ENCODE measurements at places on chromosomes 4 and X.
A peak's percentile ranks its signal among the peaks of the same experiment; 100 is the strongest.

- no peak for DNase-seq
These were observed 8.1 kb downstream of the TMEM131L start for GRCh38 chr4:153474251-153474650.

DNA sequence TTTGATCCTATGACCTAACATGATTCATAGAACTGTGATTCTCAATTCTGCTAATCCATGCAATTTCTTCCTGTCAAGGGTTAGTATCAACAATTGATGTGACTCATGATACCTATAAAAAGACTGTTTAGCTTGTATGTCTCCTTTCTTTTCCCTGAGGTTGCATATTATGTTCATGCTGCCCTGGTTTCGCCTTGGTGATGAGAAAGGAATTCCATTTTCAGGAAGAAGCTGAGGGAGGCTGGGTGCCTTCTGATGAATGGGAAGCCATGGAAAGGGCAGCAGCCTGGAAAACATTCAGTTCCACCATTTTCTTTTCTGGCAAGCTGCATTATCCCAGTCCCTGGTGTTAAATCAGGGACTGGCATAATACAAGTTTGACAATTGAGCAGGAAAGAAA lies 976.5 kb downstream of the RPA4 start:
- no peak for DNase-seq

GRCh38 chrX:134173541-134174272 lies 63.3 kb upstream of the CCDC160 start:
- DNase-seq = no peak

- no peak for DNase-seq
These were observed 525.7 kb downstream of the PPARGC1A start for GRCh38 chr4:23364167-23364566.

GRCh38 chrX:38336538-38337240 lies 9.4 kb upstream of the RPGR start:
- DNase-seq = no peak

DNA sequence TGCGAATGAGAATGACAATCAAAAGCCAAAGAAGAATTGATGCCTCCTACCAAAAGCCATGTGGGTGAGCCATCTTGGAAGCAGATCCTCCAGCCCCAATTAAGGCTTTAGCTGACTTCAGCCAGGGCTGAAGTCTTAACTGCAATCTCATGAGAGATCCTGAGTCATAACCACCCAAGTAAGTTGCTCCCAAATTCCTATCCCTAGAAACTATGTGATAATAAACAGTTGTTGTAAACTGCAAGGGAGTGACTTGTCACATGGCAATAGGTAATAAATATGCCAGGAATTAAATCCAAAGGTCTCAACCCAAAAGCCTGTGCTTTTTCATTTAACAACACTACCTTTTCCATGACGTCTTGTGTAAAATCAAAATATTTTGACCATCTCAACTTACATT lies 154.2 kb upstream of the TBL1X start:
- no peak for DNase-seq

- no peak for DNase-seq
These were observed 28.9 kb upstream of the GPC4 start for GRCh38 chrX:133444196-133444595.

DNA sequence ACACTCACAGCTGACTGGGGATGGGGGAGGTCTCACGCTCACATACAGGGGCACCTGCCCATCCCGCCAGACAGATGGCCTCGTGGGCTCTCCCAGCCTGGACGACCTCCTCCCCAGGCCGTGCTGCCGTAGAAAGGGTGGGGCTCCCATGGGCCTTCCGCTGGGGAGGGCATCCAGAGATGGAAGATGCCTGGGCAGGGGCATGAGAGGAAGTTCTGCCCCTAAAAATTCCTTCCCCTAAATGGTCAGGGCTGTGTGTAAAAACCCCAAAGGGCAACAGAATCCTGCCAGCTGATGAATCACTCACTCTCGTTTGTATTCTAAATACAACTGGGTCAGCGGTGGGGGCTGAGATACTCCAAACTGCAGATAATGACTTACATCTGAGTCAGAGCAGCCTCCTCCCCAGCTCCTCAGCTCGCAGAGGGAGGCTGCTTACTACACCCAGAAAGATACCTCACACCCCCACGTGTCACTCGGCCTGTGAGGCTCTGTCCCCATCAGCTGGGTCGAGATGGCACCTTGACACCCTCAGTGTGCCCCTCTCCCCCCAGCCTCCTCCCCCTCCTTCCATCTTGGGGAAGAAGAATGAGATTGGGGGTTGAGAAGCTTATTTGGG lies 10.1 kb downstream of the WDR1 start:
- DNase-seq = peak; percentile 78

DNA sequence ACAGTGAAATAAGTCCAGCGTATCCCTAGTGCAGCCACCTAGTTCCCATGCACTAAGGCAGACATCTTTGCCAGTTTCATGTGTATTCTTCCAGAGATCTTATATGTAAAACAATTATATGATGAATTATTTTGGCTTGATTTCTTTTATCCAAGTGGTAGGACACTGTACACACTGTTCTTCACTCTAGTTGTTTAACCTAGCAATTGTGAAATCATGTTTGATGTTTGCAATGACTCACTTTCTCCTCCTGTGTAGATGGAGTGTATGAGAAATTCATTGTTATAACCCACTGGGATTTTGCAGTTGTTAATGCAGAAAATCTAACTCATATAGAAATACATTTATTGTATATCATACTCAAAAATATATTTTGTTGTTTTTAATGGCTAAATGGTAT lies 17.5 kb upstream of the TBC1D1 start:
- no peak for DNase-seq

DNA sequence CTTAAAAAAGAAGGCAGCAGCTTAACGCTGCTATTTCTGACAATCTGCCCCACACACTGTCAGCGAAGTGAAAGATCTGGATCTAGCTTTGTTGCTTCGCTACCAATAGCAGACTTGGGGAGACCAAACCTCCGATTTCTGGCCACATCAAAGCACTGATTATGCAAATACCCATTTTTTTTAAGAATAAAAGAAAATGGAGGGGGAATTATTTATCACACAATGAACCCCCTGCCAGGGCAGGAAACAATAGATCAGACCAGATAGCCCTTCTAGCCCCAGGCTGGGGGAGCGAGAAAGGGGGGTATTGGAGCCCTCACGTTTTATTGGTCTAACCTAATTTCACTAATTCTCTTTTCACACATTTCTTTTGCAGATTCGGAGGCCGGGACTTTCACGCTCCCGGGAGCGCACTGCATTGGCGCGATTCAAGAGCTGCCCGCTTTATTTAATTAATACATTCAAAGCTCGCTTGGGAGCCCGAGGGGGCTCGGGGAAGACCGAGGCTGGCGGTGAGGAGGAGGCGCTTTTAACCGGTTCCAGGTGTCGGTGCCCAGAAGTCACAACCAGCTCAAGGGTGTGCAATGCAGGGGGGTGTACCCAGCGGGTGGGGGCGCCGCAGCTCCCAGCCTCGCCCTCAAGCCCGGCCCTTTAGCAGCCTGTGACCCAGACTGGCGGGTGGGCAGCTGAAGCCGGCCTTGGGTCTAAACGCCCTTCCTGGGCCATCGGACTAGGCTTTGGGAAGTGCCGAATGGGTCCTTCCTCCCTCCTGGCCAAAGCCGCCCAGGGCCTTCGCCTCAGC lies 5.5 kb downstream of the NEUROG2 start:
- DNase-seq = no peak

DNA sequence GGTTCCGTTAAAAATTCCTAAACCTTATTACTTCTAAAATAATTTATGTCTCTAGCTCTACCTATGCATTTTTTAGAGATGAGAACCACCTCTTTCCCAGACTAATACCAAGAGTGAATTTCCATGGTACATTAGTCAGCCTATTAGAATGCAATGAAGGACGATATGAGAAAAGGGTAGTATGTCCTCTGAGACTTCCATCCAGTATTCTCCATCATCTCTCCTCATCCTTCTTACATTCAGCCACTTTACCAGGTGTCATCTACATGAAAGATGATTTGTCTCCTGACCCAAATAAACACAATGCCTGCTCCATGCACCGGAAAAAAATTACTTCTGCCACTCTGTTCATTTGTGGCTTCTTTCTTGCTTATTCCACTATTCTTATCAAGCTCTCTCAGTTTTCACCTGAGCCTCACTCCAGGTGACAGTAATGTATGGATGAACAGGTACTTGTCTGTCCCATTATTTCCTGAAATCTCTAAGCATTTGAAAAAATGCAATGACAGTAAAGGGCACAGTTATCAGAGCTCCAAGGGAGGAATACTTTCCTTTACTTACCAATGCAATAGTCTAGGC lies 97.9 kb downstream of the MAB21L2 start:
- DNase-seq = no peak

DNA sequence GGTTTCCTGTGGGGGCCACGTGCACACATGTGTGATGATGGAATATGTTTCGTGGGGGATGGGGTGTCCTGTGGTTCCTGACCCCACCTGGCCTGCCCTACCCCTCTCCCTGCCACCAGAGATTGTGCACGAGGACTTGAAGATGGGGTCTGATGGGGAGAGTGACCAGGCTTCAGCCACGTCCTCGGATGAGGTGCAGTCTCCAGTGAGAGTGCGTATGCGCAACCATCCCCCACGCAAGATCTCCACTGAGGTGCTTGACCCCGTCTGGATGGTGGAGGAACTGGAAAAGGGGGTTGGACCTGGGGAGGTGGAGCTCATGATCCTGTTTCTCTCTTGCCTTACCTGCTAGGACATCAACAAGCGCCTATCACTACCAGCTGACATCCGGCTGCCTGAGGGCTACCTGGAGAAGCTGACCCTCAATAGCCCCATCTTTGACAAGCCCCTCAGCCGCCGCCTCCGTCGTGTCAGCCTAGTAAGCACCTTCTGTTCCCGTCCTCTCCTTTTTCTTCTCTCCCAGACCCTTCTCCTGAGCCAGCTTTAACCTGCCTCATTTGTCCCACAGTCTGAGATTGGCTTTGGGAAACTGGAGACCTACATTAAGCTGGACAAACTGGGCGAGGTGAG lies 5.9 kb downstream of the CDK16 start:
- DNase-seq = no peak

DNA sequence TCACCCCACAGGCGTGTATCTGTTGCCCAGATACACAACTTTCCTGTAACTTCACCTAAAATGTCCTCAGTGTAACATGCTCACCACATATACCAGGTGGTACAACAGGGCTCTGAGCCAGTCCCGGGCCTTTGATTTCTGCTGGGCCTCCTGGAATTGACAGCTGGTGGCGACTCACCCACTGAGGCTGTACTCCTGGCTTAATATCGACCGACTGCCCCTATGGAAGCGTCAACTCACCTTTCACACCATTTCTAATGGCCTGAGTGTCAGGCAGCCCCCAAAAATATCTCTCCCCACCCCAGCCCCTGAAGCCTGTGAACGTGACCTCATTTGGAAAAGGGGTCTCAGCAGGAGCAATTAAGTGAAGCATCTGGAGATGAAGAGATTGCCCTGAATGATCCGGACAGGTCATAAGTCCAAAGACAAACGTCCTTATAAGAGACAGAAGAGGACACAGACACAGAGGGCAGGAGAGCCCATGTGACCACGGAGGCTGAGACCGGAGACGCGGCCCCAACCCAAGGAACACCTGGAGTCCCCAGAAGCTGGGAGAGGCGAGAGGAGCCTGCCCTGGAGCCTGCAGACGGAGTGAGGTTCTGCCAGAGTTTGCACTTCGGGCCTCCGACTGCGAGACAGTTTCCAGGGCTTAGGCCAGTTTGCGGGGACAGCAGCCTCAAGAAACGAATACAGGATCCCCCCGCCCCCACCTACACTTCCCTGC lies 12.6 kb upstream of the MXD4 start:
- DNase-seq = no peak

- DNase-seq = no peak
These were observed 43.6 kb downstream of the TLR10 start for GRCh38 chr4:38738940-38739803.

GRCh38 chrX:47991263-47992094 lies 12.3 kb downstream of the ZNF182 start:
- no peak for DNase-seq

- no peak for DNase-seq
These were observed 503.3 kb downstream of the STPG2 start for GRCh38 chr4:97639961-97640360.

- DNase-seq = no peak
These were observed 18.0 kb upstream of the UBA1 start for GRCh38 chrX:47175588-47175980.

- no peak for DNase-seq
These were observed 122.7 kb downstream of the CBLL2 start for GRCh38 chrX:22395372-22395771.

DNA sequence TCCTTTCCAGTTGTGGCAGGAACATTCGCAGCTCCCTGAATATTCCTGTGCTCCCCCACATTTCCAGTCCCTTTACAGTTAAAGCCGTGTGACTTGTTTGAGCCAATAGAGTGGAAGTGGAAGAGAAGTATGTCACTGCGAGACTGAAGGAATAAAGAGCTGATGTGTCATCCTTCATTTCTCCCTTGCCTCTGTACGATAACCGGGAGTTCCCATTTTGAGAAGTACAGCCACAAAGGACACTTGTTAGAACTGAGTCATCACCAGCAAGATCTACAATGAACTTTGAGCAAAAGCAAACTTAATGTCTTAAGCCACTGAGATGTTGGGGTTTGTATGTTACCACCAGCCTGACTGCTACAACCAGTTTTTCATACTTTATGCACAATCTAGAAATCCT lies 92.3 kb downstream of the SPRY1 start:
- no peak for DNase-seq

DNA sequence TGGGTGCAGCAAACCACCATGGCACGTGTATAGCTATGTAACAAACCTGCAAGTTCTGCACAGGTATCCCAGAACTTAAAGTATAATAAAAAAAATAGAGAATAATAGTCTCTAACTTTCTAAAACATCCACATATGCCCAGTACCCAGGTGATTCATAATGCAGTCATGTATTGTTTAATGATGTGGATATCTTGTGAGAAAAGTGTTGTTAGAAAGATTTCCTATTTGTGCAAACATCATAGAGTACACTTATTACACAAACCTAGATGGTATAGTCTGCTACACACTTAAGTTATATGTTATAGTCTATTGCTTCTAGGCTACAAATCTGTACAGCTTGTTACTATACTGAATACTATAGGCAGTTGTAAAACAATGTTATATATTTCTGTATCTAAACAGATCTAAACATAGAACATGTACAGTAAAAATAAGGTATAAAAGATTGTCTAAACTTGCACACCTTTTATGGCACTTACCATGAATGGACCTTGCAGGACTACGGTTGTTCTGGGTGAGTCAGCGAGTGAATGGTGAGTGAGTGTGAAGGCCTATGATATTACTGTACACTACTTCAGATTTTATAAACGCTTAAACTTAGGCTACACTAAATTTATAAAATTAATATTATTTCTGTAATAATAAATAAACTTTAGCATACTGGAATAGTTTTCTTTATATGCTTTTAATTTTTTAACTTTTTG lies 232.2 kb upstream of the SLIT2 start:
- no peak for DNase-seq

GRCh38 chr4:14023036-14023435 lies 395.5 kb upstream of the BOD1L1 start:
- no peak for DNase-seq

- DNase-seq = no peak
These were observed 207.7 kb upstream of the SLIT2 start for GRCh38 chr4:20043991-20044390.

GRCh38 chr4:128670513-128670912 lies 139.0 kb upstream of the JADE1 start:
- DNase-seq = no peak
